ENCODE measurements at places on chromosomes 12 and 14. TPM values are rescaled to one million over a fixed set of nuclear protein-coding genes. Genes with fewer than 3 reads are reported as not detected.

The EXOC3L4 gene
- total RNA-seq = not detected

The OASL gene
- total RNA-seq = 21.2 TPM

The KRT6C gene
- not detected for total RNA-seq

The COX8C gene
- not detected for total RNA-seq

The STYK1 gene
- 0.96 TPM for total RNA-seq

The HELB gene
- 58.0 TPM for total RNA-seq

Data from T-helper 1 cell treated with Interleukin-12 subunit alpha and Interleukin-12 subunit beta and Interleukin-4 antibody, amounts not matched to agents 30 ng/mL and 1 ng/mL, for 36 hours (primary cell).